ENCODE measurements at places on chromosomes 12 and 14.

DNA sequence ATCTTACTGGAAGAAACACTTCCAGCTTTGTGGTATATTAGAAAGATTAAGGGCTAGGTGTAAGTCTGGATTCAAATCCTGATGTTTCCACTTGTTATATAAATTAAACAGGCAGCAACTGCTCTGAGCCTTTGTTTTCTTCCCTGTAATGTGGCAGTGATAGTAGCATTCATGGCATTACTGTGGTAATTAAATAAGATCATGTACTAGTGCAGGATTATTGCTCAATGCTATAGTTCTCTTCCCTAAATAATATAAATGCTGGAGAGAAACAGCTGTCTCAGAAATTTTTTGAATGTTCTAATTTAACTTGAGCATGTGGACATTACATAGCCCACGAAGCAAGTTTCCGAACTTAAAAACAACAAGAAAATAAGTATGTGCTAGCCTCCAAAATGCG lies 5.4 kb downstream of the TMEM117 start:
- no peak for DNase-seq

DNA sequence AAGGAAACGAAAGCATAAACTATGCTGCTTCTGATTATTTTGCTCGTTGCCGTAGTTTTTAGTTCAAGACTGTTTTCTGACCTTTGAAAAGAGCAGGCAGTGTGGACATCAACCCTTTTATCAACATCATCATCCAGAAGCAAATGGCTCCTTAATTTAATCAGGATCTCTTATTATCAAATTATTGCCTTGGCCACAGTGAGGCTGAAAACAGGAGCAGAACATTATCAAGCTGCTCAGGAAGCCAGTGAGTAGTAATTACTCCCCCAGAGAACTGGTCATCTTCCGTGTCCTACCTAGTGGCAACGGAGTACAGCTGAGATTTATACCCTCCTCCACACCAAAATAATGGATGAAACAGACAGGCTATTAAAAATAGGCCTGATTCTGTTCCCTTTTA lies 2.2 kb upstream of the DIABLO start:
- no peak for DNase-seq

GRCh38 chr12:25301798-25302197 lies 51.1 kb upstream of the KRAS start:
- DNase-seq = no peak

GRCh38 chr12:86050010-86050409 lies 175.9 kb downstream of the NTS start:
- no peak for DNase-seq

GRCh38 chr14:81273521-81273920 lies 52.8 kb upstream of the GTF2A1 start:
- DNase-seq = no peak

DNA sequence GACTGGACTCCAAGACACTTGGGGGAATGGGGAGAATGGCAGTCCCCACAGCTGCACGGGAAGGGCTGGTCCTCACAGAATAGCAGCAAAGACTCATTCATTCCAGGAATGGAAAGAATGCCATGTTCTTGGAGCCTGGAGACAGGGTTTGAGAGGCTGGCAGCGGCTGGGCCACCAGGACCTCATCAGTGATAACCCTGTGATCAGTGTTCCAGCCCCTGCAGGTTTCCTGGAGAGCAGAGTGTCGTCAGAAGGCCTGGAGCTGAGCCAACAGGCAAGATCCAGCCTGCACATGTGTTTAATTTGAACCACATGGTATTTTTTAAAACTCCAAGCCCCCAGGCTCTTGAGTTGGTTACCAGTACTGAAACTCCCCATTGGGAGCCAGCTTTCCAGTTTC lies 11.3 kb downstream of the BDKRB1 start:
- DNase-seq = no peak

GRCh38 chr14:64873506-64874219 lies 6.0 kb downstream of the SPTB start:
- DNase-seq = no peak

DNA sequence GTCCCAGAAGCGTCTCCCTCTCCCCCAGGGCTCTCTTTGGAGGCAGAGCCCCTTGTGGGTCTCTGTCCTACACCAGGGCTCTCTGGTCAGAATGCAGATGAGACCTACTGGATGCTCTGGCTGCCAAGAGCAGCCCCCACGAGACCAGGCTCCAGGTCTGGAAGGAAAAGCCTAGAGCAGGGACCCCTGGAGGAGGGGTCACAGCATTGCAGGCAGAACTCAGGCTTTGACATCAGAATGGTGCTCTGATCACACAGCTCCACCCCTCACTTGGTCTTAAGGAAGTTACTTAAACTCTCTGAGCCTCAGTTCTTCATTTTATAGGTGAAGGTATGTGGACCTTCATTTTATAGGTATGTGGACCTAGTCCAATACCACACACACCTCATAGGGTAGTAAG lies 83.1 kb downstream of the ARL6IP4 start:
- no peak for DNase-seq

- DNase-seq = no peak
Measured at GRCh38 chr12:49956663-49957569, 4.8 kb upstream of the AQP5 start.

DNA sequence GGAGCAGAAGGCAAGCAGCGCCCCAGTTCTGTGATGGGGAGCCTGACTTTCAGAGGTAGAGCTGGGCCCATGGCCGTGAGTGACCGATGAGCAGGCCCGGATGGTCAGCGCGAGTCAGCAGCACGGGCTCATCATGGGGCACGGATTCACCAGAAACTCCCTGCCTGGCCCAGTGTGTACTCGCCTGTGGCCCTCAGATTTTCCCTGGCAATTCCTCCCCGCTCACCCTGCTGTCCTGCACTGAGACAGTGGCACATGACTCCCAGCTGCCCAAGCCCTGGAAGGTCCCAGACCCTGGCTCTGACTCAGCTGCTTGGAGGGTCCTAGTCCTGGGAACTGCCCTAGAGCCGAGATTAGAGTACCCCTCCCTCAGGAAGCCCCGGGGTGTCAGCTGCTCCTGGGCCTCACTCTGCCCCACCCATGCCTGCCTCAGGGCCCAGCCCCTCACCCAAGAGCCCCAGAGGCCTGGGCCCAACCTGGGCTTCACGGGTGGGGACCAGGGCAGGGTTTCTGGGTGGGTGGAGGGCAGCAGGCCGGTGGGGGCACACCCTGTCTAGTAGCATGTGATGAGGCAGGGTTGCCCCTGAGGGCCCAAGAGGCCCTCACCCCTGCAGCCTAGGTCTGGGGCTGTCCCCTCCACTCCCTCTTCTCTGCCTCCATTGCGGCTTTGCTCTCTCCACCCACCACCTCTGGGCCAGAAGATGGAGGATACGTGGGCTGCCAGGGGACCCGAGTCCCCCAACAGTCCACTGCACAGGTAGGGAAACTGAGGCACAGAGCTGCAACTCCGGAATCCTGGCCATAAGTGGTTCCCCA lies 8.4 kb downstream of the TRMT61A start:
- no peak for DNase-seq

GRCh38 chr12:113088037-113088436 lies 31.5 kb downstream of the DTX1 start:
- no peak for DNase-seq

DNA sequence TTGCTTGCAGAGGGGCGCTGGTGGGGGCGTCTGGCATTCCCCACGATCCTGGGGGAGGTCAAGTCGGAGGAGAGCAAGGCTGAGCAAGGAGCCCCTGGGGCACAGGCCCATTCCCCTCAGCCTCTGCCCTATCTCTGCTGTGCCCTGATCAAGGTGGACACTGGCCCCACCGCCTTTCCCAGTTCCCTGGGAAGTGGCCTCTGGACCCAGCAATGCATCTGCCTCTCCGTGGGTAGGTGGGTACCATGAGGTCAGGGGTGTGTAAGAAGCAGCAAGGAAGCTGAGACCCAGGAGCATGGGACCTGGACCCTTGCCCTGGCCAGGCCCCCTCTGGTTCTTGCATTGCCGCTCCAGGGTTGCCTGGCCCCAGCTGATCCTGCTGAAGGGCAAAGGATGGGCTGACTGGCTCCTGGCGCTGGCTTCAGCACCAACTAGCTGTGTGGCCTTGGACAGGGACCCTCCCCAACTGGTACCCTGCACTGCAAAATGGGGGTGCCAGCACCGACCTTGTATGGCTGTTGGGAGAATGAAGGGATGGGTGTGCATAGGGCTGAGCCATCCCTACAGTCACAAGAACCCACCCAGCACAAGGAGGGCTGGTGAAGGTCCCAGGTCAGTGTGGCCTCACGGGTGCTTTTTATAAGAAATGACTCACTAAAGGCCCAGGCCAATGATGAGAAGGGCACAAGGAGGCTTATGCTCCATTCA lies 19.6 kb downstream of the SLC25A29 start:
- DNase-seq = no peak

DNA sequence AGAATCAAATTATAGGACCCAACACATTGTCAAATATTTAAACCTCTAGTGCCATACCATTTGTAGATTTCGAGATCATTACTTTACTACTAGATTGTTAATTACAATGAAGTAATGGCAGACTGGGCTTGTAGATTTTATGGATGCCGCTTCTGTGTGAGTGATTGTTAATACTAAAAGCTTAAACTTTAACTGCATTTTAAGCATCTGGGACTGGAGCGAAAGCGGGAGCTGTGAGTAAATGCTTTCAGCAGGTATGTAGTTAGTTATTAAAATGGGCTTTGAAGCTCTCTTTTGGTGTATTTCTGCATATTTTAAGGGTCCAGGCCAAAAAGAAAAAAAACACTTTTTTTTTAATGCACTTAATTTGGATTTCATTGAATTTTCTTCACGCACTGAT lies 519.3 kb downstream of the MED13L start:
- DNase-seq = no peak

GRCh38 chr14:91144425-91145145 lies 30.7 kb downstream of the DGLUCY start:
- no peak for DNase-seq

DNA sequence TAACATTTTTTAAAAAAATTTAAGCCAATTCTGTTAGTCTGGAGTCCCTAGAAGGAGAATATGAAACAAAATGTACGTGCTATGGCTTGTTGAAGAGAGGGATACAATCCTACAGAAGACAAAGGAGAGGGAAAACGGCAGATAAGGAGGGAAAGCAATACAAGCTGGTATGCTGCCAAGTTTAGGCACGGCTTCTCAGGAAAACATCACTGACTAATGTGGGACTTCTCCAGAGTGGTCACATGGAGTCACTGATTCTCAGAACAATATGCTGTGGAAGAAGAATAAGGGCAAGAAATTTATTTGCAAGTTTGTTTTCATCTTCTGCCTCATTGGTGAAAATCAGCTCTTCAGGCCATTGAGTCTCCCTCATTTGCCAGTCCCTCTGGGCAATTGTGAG lies 22.9 kb upstream of the NR1H4 start:
- no peak for DNase-seq

GRCh38 chr12:129815846-129816245 lies 88.0 kb downstream of the TMEM132D start:
- DNase-seq = no peak

DNA sequence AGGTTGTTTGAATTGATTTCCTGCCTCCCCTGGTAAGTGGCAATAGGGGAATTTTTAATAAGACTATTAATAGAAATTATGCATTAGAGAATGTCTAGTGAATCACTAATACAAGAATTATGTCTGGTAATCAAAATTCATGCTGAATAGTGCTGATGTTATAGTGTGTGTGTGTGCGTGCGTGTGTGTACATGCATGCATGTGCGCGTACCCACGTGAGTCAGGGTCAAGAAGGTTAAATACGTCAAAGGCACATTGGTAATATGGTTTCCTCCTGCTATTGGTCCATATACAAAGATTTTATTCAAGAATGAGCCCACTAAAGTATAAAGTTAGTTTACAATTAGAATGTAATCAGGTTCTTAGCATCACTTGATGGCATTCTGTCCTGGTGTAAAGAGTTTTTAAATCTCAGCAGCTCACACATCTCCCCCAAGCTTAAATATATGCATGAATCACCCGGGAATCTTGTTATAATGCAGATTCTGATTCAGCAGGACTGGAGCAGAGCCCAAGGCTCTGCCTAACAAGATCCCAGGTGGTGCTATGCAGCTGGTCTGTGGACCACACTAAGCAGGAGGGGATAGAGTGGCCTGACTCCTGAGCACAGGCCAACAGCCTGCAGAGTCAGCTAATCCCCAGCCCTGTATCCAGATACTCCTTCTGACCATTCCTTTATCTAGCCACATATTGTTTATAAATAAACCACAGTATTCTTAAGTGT lies 43.9 kb downstream of the TTC9 start:
- no peak for DNase-seq

DNA sequence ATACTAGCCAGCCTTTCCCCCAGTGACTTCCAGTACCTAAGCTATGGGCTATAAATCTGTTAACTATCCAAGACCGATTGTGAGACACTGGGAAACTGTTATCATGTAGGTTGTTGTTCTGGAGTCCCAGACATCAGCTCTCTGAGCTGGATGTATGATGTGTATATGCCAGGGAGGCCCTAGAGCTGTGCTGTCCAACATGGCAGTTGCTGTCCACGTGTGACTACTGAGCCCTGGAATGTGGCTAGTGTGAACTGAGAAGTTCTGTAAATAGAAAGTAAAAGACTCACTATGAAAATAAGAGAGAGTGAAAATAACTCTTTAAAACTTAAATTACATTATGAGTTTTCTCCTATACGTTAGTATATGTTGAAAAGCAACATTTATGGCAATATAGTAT lies 755.8 kb upstream of the FBXO33 start:
- no peak for DNase-seq

GRCh38 chr14:98185036-98185435 lies 1087.0 kb downstream of the BCL11B start:
- no peak for DNase-seq

DNA sequence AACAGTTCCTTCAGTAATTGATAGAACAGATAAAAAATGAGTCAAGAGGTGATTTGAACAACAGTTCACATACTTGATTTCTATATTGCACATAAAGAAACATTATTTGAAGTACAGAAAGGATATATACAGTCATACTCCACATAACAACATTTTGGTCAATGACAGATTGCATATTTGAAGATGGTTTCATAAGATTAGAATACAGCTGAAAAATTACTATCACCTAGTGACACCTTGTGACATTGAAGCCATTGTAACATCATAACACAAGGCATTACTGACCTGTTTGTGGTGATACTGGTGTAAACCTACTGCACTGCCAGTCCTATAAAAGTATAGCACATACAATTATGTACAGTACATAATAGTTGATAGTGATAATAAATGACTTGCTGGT lies 43.1 kb upstream of the ABCC9 start:
- DNase-seq = no peak

DNA sequence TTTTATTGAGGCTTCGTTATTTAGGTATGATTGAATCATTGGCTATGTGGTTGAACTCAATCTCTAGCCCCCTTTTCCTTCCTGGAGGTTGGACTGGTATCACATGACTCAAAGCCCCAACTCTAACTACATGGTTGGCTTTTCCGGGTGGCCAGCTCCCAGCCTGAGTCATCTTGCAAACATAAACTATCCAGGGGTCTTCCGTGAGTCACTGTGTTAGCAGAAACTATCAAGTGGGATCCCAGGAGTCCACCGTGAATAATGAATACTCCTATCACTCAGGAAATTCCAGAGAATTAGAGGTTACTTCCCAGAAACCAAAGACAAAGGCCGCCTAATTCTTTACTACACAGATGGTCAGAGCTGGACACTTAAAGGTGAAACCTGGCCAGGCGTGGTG lies 19.7 kb upstream of the PLEKHD1 start:
- DNase-seq = no peak

- DNase-seq = no peak
Measured at GRCh38 chr12:54377797-54378515, 6.6 kb downstream of the ZNF385A start.

Data from bone marrow (tissue), 2 donors.